ENCODE measurements at places on chromosomes 6 and 20.

- no peak for DNase-seq
These were observed 155.5 kb downstream of the THBS2 start for GRCh38 chr6:169098116-169098515.

DNA sequence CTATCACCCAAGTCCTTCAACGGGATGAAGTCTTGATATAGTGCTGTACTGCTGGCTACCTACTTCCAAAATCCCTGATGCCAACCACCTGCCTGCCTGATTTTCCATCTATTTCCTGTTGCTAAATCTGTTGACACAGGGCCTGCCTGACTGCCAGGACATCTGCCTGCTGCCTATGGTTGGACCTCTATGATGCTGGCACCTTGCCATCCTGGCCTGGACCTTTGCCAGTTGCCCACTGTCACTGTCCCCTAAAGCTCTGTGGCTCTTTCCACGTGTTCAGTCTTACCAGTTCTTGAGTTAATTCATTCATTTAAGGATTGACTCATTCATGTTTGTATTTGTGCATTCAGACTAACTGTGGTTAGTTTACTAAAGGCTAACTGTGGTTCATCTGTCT is 9.2 kb upstream of the RGS17 start:
- DNase-seq = no peak

- DNase-seq = no peak
These were observed 72.7 kb downstream of the FAXC start for GRCh38 chr6:99276747-99277146.

GRCh38 chr20:49477200-49477599 is 5.3 kb downstream of the KCNB1 start:
- no peak for DNase-seq

- DNase-seq = no peak
These were observed 1420.0 kb upstream of the EYS start for GRCh38 chr6:67127041-67127440.

- DNase-seq = peak; percentile 63
These were observed 209.8 kb downstream of the SOD2 start for GRCh38 chr6:159483259-159483658.

DNA sequence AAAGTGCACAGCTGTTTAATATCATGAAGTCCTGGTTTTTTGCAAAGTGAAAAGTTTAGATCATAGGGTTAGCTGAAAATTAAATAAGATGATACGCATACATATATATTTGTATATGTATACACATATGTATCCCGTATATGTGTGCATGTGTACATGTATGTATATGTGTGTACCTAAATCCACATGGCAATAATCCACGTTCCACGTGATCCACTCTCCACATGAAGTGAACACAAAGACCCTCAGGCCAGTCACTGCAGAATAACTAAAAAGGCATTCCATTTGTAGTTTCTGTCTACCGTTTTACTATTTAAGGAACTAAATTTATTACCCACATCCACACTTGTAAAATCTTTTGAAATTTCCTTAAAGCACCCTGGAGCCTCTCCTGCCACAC is 294.9 kb downstream of the FOXA2 start:
- no peak for DNase-seq

DNA sequence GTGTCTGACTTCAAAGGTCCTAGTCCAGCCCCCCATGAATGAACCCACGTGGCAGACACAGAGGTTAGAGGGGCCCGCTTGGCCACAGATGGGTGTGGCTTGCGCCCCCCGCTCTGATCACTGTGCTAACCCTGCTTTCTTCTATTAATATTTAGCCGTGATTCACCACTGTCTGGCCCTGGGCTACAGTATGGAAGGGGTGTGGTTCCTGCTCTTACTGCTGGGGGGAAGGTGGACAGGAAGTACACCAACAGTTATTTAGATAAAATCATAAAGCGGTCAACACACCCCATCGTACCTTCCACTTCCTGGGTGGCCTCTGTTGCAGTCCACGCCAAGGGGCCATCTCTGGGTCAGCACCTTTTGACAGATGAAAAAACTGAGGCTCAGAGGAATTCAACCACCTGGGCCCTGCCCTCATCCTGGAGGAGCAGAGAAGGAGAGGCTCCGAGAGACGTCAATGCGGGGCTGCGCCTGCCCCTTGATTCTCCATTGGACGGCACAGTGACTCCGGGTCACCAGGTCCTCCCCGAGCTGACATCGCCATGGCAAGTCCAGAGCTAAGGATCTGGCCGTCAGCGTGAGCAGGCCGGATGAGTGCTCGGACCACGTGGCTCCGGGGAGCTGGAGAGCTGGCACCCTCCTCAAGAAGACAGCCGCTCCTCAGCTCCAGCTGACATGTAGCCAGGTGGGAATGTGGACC is 206.3 kb downstream of the PREX1 start:
- no peak for DNase-seq

- DNase-seq = no peak
These were observed 26.1 kb downstream of the PTPN1 start for GRCh38 chr20:50536333-50536732.

GRCh38 chr6:97040355-97040860 is 115.9 kb downstream of the KLHL32 start:
- no peak for DNase-seq

DNA sequence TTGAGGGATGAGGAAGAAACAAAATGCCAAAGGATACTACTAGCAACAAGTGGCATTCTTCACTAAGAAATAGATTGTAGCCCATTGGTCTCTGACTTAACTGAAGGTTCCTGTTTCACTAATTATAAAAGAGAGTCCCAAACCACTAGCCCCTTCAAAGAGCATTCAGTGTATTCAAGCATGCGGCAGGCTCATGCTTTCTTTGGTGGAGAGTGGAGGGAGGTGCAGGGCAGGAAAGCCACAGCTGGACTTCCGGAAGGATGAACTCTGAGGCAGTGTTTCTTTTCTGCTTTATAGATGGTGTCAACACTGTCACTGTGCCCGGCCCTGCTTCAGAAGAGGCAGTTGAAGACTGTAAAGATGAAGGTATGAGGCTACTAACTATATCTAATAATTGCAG is 636.1 kb downstream of the KIF16B start:
- DNase-seq = peak; percentile 60

- no peak for DNase-seq
These were observed 50.3 kb downstream of the MYB start for GRCh38 chr6:135231469-135231844.

DNA sequence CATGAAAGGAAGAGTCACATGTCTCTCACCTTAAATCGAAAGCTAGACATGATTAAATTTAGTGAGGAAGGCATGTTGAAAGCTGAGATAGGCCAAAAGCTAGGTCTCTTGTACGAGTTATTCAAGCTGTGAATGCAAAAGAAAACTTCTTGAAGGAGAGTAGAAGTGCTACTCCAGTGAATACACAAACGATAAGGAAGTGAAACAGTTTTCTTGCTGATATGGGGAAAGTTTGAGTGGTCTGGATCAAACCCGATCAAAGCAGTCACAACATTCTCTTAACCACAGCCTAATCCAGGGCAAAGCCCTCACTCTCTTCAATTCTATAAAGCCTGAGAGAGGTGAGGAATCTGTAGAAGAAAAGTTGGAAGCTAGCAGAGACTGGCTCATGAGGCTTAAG is 1.9 kb upstream of the TPD52L1 start:
- DNase-seq = no peak

- DNase-seq = peak; percentile 20
These were observed 2.3 kb upstream of the KIF16B start for GRCh38 chr20:16575390-16576140.

DNA sequence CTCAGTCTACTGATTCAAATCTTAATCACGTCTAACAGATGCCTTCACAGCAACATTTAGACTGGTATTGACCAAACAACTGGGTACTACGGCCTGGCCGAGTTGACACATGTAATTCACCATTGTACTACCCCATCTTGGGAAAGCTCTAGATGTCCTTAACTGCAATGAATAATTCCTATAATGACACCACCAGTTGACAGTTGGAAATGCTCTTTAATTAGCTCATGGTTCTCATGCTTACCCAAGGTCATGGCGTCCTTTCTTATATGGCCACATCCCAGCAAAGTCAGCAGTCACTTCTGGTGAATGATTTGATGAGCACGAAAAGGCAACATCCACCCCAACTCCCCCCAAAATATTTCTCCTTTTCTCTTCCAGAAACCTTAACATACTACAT is 150.9 kb downstream of the MYLK4 start:
- DNase-seq = no peak

DNA sequence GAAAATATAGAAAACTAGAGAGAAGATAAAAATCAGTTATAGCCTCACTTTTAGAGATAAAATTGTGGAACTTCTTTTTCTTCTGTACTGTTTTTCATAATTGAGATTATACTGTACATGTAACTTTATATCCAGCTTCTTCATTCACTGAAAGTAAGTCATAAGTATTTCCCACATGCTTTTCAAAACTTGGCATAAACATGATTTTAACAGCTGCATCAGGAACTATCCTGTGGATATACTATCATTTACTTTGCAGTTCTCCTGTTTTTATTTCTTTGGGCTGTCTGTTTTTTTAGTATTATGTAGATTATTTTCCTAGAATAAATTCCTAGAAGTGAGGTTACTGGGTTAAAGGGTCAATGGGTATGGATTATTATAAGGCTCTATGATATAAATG is 14.8 kb downstream of the DSTN start:
- DNase-seq = no peak

GRCh38 chr20:24257171-24257570 is 212.3 kb upstream of the SYNDIG1 start:
- no peak for DNase-seq

- DNase-seq = no peak
These were observed 19.0 kb downstream of the CEP85L start for GRCh38 chr6:118632359-118632758.

DNA sequence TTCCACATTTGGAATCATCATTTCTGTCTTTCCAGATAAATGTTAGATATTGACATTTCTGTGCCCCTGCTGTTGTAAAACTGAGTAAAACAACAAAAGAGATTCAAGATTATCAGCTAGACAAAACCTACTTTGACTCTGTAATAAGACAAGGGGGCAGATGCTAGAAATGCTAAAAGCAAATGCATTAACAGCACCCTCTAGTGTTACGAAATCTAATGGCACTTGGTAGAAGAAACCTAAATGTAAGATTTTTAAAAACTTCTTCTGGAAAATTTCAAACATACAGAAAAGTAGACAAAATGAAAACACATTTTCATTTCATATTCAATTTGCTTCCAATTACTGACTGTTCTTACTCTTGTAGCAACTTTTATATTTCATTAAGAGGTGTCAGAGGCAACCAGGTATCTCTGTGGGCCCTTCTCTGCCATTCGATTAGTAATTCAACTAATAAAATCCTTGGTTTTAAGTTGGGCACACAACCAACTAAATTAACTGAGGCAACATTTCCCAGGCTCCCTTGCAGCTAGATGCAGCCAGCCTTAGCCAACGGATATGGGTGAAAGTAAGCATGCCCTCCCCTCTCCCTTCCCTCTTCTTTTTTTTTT is 45.0 kb downstream of the SLC23A2 start:
- DNase-seq = peak; percentile 77

DNA sequence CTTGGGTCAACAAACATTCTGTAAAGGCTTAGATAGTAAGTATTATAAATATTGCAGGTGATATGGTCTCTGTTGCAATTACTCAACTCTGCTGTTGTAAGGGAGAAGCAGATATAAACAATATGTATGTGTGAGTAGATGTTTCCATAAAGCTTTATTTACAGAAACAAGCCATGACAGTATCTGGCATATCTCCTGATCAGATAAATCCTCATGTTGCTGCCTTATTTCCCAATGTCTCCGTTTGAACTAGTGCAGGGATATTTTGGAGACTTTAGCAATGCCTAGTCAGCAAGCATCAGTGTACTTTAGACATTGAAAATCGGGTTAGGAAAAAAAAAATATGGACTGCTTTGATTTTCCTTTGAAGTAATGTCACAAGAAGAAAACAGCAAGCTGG is 96.1 kb downstream of the LAMA2 start:
- DNase-seq = no peak

DNA sequence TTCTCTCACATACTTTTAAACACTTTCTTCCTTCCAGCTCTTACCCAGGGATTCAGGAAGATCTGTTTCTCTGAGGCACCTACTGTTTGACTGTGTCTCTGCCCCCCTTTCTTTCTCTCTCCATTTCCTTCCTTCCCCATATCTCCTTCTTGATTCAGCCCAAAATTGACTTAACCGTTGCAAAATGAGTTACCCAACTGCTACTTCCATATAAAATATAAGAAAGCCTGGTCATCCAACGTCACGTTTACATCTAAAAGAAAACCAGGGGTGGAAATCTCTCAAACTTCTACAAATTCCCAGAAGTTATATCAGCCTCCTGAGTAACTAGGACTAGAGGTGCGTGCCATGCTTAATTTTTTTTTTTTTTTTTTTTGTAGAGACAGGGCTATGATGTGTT is 95.2 kb upstream of the INSM1 start:
- DNase-seq = no peak

DNA sequence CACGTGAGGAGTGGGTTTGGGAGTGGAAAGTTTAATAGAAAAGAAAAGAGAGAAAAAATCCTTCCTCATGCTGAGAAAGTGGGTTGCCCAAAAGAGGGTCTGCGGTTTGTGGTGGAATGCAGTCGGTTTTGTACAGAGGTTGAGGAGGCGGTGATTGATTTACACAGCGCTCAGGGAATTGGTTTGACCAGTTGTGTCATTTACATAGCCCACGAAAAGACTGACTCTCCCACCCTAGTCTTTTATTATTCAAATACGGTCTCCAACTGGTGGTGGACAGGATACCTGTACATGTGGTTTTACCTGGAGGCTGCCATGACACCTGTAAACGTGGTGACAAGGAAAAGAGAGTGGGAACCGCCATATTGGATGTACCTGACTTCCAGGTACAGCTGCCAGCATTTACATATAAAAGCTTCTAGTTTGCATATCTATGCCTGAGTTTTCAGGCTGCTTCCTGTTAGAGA is 42.1 kb downstream of the HLA-DPB1 start:
- DNase-seq = no peak

GRCh38 chr20:32976746-32977145 is 27.5 kb downstream of the SUN5 start:
- no peak for DNase-seq

GRCh38 chr20:34559311-34560140 is 1.0 kb downstream of the MAP1LC3A start:
- no peak for DNase-seq

DNA sequence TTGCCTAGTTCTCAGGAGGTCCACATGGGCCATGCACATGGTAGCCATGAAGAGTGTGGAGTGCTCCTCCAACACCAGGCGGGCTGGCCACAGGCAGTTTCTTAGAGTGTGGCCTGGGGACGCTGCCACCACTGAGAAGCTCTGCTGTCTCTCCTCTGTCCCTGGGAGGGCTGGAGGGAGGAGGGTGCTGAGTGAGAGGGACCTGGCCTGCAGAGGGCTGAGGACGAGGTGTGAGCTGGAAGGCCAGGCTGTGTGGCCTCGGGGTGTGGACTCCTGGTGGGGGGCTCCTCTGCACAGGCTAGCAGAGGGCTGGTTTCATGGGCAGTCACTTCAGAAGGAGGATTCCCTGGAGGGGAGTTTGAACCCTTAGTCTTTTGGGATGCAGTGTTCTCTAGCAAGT is 39.7 kb downstream of the SYNJ2 start:
- no peak for DNase-seq

- DNase-seq = peak; percentile 68
These were observed 89.6 kb upstream of the NHSL1 start for GRCh38 chr6:138588805-138589434.

All from OCI-LY7 (cell line).